ENCODE measurements at places on chromosomes 11 and 22.

DNA sequence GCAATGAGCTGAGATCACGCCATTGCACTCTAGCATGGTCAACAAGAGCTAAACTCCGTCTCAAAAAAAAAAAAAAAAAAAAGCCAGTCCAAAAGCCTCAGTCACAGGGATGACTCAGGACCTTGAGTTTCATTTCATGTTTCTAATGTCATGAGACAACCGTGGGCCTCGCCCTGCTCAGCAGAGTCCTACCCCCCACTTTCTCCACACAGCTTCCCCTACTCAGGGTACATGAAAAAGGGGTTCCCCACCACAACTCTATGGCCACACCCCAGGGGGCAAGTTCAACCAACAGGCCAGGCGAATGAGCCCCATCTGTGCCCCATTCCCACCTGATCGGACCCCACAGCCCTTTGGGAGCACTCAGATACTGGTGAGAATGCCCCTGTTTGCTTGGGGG is 24.3 kb upstream of the ADA2 start:
- DNase-seq = peak; percentile 80

GRCh38 chr11:61152816-61153592 is 8.2 kb downstream of the VPS37C start:
- no peak for DNase-seq

DNA sequence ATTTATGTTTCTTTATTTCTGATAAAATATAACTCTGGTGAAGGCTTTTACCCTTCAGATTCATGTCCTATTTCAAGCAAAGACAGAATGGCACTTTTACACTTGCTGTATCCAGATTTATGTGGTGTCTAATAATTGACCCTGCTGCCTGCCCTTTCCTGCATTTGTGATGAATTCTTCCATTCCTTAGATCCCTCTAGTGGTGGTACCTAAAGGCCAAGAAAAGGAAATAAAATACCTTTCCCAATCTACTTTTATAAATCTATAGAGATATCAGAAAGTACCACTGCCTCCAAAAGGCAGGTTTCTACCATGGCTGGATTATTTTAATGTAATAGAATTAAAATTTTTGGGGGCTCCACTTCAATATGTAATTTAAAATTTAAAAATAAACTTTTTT is 34.2 kb downstream of the CCDC81 start:
- no peak for DNase-seq

DNA sequence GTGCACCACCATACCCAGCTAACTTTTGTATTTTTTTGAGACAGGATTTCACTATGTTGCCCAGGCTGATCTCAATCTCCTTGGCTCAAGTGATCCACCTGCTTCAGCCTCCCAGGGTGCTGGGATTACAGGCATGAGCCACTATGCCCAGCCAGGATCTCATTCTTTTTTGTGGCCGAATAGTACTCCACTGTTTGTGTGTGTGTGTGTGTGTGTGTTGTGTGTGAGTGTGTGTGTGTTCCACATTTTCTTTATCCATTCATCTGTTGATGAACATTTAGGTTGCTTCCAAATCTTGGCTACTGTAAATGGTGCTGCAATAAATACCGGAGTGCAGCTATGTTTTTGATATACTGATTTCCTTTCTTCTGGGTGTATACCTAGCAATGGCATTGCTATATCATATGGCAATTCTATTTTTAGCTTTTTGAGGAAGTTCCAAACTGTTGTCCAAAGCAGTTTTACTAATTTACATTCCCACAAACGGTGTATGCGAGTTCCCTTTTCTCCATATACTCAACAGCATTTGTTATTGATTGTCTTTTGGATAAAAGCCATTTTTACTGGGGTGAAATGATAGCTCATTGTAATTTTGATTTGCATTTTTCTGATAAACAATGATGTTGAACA is 105.4 kb downstream of the TTC28 start:
- no peak for DNase-seq

- DNase-seq = no peak
Measured at GRCh38 chr11:36015799-36016198, 71.9 kb downstream of the LDLRAD3 start.

DNA sequence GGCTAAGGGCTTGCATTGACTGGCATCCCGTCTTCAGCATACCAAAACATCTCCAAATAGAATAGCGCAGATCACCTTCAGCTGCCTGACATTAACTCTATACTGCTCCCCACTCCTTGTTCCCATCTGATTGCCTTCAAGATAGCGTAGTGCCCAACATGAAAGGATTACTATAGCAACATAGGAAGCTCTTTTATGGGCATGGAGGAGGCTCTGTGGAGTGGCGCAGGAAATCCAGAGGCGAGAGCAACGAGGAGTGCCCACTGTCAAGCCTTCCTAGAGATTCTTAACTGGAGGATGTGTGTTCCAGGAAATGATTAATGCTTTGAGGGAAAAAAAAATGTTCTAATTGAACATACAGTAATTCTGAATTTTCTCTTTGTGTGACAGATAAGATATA is 213.3 kb downstream of the CADM1 start:
- DNase-seq = no peak

- no peak for DNase-seq
Measured at GRCh38 chr11:37364246-37364839, 766.3 kb upstream of the RAG2 start.

DNA sequence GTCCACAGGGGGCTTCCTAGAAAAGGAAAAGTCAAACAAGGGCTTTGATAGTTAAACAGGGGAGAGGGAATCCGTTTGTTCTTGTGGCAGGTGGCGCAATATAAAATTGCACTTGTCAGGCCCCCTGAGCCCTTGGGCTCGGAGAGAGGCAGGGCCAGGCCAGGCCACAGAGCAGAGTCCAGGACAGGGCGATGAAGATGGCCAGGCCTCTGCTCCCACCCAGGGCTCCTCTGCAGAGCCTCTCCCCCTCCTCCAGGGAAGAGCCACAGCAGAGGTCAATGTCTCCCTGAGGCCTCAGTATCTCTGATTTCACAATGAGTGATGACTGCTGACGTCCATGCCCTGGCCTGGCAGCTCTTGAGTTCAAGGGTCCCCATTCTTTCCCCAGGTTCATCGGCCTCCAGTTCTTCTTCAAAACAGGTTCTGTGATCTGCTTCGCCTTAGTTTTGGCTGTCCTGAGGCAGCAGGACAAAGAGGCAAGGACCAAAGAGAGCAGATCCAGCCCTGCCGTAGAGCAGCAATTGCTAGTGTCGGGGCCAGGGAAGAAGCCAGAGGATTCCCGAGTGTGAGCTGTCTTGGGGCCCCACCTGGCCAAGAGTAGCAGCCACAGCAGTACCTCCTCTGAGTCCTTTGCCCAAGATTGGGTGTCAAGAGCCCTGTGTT is 36.4 kb upstream of the TPBGL start:
- no peak for DNase-seq

DNA sequence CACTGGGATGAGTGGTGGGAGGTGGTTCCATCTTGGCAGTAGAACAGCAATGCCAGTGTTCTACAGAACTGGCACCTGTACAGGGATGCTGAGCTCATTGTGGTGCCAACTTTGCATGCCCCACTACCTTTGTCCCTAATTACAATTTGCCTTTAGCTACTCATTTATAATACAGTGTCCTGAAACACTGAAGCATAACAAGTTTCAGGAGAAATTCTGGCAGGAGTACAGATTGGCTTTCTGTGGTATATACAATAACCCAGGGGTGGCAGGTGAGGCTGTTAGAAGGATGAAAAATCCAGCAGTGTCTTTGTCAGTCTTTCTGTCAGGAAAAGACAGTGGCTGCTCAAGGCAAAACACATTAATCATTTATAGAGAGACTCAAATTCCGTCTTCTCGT is 240.3 kb downstream of the FAM76B start:
- no peak for DNase-seq

DNA sequence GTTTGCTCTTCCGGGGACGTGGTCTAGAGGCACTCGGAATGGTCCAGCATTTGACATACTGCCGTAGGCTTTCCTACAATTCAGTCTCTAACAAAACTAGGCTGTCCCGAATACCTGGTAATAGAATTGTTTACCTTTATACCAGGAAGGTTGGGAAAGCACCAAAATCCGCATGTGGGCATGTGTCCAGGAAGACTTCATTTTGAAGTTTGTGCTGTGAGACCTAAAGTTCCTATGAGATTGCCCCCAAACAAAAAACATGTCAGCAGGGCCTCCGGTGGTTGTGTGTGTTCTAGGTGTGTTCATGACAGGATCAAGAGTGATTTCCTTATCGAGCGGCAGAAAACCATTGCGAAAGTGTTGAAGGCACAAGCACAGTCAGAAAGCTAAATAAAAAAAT is 26.1 kb downstream of the HSPA8 start:
- no peak for DNase-seq

- no peak for DNase-seq
Measured at GRCh38 chr22:35685731-35686130, 31.9 kb upstream of the APOL5 start.

DNA sequence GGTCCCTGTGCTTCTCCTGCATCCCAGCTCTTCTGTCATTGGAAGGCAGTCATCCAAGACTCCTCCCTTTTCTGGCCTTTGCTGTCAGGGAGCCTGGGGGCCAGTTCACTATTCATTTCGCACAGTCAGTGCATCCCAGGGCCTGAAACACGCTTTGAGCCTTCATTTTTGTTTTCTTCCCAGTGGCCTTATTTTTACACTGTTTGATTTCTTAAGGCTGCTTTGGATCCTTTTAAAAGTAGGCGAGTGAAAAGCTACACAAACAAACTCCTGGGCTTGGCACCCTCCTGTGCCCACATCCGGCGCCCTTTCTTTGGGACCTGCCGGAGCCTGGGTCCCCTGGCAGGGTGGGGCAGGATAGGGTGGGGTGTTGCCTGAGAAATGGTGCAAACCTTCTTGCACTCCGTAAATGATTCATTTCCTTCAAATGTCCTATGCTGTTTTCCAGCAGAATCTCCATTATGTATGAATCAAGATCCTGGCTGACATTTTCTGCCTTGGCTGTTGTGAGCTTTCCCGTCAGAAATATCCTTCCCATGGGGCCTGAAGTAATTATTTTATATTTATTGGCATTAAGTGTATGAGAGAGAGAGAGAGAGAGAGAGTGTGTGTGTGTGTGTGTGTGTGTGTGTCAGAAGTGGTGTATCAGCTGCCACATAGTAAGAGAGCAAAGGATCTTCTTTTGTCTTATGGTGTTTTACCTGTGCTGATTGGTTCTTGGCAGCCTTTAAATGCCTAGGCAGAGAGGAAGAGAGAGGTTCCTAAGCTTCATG is 45.6 kb downstream of the BCR start:
- no peak for DNase-seq

DNA sequence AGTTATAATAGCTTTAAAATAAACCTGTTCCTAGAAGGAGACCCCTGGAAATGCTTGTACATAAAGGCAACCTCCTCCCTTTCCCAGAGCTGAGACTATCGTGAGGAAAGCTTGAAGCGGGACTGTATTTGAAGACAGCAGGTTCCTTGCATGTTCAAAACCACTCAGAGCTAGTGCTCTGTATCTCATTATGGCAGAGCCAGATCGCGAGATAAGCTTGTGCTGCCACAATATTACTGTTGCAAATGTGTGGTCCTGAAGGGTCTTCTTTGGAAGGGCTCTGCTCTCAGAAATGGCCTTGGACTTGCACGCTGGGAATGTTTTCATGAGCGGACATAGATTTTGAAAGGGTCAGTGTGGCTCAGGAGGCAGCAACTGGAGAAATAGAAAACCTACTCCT is 168.2 kb downstream of the KIRREL3 start:
- DNase-seq = no peak

DNA sequence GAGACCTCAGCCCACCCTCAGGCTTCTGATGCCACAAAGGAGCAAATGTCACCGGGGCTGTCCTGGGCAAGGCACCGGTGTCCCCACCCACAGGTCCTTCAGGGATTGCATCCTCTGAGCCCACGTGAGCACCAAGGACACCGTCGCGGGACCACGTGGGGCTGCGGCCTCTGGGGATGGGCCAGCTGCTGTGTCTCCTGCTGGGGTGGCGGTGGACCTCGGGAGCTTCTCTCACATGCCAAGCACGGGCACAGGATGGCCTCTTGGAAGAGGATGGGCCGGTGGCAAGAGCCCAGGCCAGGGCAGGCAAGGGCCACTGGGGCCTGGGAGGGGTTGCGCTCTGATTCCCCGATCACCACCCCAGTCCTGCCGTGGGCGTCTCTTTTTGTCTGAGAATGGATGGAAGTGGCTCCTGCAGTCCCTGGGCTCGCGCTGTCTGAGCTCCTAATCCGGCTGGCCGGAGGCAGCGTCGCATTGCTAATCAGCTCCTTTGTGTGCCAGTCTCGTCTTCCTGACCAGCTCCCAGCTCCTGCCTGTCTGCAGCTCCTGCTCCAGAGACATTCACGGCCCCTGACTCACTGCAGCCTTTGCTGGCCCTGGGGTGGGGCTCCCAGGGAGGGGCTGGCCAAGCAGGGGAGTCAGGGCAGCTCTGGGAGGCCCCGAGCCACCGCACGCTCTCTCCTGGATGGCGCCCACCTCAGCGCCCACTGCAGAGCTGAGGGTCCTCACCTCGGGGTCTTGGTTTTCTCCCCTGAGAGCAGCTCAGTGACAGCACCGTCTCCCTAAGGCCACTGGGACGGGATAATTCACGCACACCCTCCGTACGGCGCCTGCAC is 146.7 kb downstream of the CTTN start:
- DNase-seq = no peak

DNA sequence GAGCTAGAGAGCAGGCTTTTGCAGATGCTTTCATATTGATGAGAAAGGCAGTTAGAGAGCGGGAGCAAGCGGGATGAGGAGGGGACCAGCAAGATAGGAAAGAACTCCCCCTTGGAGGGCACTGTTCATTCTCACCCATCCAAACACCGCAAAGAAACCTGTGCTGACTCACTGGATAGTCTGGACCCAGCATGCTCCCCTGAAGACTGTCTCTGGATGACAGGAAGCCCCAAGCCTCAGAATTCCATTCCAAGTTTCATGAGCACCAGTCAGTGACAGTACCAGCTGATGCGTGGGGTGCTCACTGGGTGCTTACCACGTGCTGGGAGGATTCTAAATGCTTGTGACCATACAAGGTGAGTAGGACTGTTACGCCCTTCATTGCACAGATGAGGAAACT is 34.2 kb downstream of the MICAL3 start:
- no peak for DNase-seq

DNA sequence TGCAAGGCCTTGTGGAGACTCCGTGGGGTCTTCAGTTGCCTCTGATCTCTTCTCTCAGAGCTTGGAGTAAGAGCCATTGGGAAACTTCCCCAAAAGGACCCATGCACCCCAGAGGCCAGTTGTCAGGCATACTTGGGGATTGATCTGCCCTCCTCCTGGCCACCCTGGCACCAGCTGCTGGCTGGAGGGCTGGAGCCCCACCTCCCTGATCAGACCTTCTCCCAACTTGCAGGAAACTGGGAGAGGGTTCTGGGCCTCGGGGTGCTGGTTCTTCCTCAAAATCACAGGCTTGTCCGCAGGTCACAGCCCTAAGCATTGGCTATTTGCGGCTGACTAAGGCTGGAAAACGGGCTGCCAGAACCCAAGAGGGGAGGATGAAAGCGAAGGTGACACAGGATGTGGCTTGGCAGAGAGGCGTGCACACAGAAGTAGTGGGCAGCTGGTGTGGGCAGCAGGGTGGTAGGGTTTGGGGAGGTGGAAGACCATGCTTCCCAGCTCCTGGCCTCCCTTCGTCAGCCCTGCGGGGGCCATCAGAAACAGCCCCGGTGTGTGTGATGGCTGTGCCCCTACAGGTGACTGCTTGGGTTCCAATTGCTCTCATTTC is 1.3 kb upstream of the DGKZ start:
- DNase-seq = no peak

GRCh38 chr11:72015511-72016061 is 16.9 kb downstream of the IL18BP start:
- DNase-seq = no peak

GRCh38 chr11:130034236-130034635 is 31.6 kb upstream of the PRDM10 start:
- DNase-seq = no peak

All from GM06990 (cell line).